ENCODE measurements at places on chromosomes 3 and 15.

- no peak for DNase-seq
Measured at GRCh38 chr3:153216928-153217327, 54.9 kb downstream of the RAP2B start.

- no peak for DNase-seq
Measured at GRCh38 chr3:186261638-186262037, 100.4 kb downstream of the DGKG start.

- DNase-seq, result peak; percentile 2
Measured at GRCh38 chr3:18443665-18444594, 18.8 kb upstream of the SATB1 start.

- DNase-seq, result no peak
Measured at GRCh38 chr3:31693346-31693745, 160.6 kb downstream of the STT3B start.

DNA sequence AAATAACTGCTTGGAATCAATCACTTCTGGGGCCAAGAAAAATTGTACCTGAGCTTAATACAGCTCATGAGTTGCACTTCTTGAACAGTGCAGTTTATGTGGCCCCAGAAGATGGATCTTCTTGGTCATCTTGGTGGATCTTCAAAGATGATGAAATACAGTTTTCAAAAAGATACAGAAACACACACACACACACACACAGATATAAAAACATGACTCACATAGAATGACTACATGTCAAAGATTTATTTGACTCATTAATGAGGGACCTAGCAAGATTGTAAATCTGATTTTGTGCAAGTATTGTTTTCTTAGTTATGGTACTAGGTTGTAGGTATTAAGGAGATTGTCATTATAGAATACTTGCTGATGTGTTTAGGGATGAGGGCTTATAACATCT lies 32.6 kb downstream of the PDCD6IP start:
- no peak for DNase-seq

DNA sequence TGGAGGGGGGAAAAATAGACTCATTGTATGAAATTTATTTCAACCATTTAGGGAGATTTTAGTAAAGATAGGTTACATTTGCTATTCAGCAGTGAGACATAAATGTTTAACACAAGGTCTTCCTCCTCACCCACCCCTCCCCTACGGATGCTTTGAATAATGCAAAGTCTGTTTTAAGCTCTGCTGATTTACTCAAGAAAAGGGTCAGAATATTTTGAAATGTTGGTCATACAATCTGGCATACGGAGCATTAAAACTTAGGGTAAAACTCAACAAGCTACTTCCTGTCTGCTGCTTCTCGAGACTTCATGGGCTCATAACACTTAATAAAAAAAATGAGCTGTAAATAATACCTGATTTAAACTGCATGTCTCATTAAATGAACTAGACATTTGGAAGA lies 156.3 kb downstream of the WNT5A start:
- DNase-seq, result no peak

GRCh38 chr3:80697291-80697690 lies 929.5 kb upstream of the ROBO1 start:
- DNase-seq, result no peak
